ENCODE measurements at places on chromosomes 3 and 15.

DNA sequence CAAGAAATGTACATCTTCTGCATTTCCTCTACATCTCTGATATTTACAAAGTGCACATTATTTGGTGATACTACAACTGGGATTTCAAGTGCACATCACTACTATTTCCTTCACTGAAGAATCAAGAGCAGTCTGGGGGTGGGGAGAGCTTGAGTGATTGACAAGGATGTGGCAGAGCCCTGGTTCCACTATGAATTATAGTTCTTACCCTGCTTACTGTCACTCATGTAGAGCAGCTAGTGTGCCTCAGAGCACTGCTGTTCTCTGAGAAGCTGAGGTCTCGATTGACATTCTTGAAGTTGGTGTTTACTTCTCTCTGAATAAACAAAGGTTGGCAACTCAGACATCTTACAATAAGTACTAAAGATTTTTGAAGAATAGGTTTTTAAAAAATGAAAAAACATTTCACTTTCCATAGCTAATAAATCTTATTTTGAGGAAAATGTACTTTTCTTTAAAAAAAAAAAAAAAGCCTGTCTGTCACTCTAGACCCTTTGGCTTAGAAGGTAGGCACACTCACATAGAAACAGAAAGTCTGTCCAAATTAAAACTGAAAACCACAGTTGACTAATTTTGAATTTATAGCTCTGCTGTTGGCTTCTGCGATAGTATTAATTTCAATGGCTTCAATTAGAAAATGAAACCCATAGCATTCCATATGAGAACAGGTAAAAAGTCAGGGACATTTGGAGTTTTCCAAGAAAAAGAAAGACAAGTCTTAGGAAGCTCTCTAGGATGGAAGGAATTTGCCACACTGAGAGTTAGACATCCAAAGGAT lies 5.6 kb downstream of the GREM1 start:
- DNase-seq = no peak

DNA sequence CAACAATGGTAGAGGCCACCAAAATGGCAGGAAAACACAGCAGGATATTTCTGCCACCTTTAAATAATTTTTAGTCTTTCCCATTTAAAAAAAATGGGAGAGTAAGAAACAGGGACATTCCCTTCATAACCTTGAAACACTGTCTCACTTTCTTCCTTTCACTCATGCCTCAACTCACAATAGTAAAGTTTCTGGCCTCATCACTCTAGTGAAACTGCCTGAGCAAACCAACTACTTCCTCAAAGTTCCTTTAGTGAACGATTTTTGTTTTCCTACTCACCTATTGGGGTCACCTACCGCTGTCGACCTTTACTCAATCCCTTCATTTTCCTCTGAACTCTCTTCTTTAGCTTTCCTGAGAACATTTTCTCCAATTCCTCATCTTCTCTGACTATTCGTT lies 33.0 kb downstream of the SHC4 start:
- no peak for DNase-seq

DNA sequence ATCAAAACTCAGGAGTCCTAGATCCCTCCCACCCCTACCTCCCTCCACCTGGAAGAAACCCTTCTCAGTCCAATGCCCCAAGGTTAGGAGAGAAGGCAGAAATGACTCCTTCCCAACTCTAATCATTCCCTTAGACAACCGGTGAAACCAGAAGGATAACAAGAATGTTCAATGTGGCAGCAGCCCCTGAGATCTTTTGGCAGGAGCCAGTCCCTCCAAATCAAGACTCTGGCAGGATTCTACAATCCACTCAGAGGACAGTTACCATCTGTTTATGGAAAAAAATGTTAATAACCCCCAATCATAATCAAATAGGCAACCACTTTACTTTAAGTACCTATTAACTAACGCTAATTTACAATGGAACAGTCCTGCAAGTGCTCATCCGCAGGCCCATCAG lies 136.5 kb downstream of the NTRK3 start:
- no peak for DNase-seq

DNA sequence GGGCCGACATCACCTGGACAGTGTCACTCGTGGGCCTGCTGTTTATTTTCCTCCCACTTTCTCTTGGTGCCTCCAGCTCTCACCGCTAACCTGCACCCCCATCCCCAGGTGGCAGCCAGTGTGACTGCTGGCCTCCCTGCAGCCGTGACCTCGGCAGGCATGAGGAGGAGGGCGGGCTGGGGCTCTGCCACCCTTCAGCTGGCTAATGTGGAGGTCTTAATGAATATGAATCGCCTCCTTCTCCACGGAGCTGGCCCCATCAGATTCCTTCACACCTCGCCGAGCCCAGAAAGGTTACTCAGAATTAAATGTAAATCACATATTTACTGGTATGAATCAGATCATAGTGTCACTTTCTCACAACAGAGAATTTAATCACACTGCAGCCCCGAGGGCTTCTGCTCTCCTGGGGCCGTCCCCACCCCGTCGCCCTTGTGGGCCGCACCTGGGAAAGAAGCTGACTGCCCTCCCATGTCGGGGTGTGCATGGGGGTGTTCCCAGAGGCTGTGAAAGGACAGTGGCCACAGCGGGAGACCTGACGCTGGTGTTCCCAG lies 171.1 kb upstream of the TLE3 start:
- DNase-seq = no peak

DNA sequence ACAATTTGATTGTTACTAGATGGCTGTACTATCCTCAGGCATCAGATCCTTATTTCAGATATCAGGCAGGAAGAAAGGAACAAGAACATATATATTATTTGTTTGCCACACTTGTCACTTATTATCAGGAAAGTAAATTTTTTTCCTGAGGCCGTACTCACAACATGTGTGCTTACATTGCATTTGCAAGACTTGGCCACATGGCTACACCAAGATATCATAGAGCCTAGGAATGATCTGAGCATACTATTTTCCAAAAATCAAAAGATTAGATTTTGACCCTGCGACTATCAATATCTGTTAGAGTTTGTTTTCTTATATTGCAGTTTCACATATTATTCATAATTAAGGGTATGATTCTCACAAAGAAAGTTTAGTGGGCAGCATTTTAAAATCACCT lies 426.2 kb upstream of the BCHE start:
- DNase-seq = no peak

DNA sequence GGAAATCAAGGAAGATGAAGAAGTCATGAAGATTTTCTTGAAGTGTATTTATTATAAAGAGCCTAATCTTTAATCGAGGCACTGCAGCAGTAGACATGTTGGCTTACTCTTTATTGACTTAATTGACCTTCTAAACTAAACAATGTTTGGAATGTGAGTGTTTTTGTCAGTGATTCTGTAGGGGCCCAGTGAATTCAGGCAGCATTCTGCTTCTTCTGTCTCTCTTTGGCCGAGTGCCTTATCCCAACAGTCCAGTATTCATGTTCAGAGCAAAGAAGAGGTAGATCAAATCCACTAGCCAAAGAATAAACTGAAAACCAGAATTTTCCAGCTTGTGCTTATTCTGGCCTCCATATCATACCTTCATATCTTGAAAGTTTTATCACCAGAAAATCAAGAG lies 55.7 kb downstream of the RLBP1 start:
- no peak for DNase-seq

- DNase-seq = no peak
These were observed 49.7 kb downstream of the GNB4 start for GRCh38 chr3:179401561-179401960.

- DNase-seq = peak; percentile 60
These were observed 63.8 kb upstream of the ACP3 start for GRCh38 chr3:132253262-132253878.

DNA sequence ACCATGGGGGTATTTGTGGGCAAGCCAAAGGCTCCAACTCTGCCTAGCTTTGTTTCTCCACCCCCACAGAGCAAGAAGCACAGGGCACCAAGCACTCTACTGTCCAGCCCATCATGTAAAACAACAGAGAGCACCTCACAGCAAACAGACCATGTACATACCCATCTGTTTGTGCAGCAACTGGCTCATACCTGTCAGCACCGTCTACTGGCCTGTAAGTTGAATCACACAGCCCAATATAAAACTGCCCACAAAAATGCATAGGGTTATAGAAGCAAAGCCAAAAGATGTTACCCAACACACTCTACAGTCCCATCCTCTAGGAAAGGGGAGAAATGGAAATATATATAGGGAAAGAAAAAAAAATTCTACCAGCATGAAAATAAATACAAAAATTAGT lies 139.7 kb upstream of the CPNE4 start:
- DNase-seq = no peak

DNA sequence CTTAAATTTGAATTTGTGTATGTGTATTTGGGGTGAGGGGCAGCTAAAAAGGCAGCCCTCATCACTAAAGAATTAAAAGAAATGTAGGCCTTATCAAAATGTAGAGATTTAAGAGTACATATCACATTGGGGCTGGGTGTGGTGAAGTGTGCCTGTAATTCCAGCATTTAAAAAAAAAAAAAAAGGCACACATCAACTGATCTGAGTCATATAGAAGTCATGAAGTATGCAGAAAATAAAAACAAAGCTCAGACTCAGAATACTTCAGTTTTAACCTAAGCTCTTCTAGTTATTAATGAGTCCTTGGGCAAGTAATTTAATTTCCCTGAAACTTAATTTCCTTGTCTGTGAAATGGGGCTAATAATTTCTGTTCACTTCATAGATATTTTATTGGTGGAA lies 31.6 kb downstream of the SLC24A1 start:
- DNase-seq = no peak

DNA sequence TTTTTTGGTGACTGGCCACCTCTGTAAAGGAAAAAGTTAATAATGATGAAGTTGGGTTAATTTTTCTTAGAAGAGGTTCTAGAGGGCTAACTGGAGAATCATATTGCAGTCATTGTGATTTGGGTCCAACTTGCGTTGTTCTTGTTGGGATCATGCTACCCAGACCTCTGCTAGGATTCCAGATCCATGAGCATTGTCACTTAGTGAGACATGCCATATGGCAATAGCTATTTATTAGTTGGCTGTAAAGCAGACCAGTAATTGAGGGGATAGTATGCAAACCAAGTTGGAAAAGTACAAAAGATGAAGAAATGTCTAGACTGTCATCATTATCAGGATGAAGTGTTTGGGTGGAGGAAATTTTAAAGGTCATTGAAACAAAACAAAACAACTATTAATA lies 30.7 kb upstream of the P2RY12 start:
- DNase-seq = no peak

DNA sequence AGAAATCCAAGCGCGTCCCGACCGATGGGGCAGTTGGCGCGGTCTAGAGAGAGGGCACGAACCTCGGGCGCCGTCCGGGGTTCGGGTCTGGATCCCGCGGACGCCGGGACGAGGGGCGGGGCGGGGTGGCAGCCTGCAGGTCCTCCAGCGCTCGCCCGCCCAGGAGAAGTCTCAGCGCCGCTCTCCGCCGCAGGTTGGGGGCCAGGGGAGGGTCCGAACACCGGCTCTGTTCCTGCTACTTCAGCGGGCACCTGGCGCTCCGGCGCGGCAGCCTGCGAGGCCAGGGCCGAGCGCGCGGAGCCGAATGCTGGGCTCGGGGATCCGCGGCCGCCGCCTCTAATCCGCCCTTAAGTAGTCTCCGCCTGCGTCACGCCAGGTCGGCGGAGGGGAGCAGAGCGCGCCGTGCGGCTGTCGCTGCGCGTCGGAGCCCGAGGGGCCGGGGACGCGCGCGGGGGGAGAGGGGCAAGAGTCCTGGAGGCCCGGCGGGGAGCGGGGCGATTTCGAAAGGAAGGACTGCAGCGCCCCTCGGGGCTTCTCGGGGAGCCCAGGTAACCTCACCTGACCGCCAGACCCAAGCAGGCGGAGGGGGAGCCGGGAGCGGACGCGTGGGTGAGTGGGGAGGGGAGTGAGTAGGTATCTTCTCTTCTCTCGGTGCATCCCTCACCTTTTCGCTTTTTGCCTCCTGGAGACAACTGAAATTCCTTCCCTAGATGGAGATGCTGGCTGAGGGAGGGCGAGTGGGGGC lies at the start of gene GJD2:
GJD2 (minus strand) TSS at position 325 of the 745 bp plus-strand sequence. CDS start 510 bp downstream, outside the sequence.
- no peak for DNase-seq

DNA sequence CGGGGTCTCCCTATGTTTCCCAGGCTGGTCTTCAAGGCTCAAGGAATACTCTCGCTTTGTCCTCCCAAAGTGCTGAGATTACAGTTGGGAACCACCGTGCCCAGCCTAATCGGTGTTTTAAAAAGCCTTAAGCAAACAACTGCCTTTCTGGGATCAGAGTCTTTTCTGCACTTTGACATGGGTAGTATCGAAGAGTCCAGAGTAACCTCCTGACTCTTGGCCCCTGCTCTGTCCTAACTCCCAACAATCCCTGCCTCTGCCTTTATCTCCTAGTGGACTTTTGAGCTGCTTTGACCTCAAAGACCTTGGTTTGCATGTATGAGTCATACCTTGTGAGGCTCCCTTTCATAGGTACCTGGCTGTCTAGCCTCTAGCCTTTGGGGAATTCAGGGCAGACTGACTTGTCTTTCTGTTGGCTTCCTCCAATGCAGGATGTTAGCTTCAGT lies 21.0 kb upstream of the HACD2 start:
- no peak for DNase-seq

Measured in fibroblast of gingiva (primary cell).